ENCODE measurements at places on chromosomes 7 and 10. TPM values are rescaled to one million over a fixed set of nuclear protein-coding genes. Genes with fewer than 3 reads are reported as not detected.

The NAPEPLD gene
- 12.1 TPM for total RNA-seq

The TFPI2 gene
- total RNA-seq: 1.8 TPM

The HTR5A gene
- not detected for total RNA-seq

The INPP5F gene
- total RNA-seq: 14.6 TPM

The C10orf90 gene
- 3.9 TPM for total RNA-seq

The STX1A gene
- 9.5 TPM for total RNA-seq

The BMPER gene
- total RNA-seq: 6.9 TPM

The GBX1 gene
- not detected for total RNA-seq

The SCIN gene
- 1.3 TPM for total RNA-seq

The IFIT5 gene
- total RNA-seq: 19.7 TPM

The PDE1C gene
- total RNA-seq: 30.1 TPM

The CALML5 gene
- not detected for total RNA-seq

The ATG9B gene
- 0.44 TPM for total RNA-seq

The AKR1C4 gene
- not detected for total RNA-seq

The PIP gene
- 1,201 TPM for total RNA-seq

The GDF2 gene
- total RNA-seq: not detected

The ERVW-1 gene
- total RNA-seq: not detected

The ZNF316 gene
- total RNA-seq: 21.3 TPM

The OR6V1 gene
- total RNA-seq: not detected

The PRLHR gene
- total RNA-seq: not detected

The MRLN gene
- total RNA-seq: not detected

The FAM131B gene
- total RNA-seq: 0.48 TPM

The PTPRZ1 gene
- total RNA-seq: 36.9 TPM

The ADGRA1 gene
- not detected for total RNA-seq

The GDF10 gene
- 12.3 TPM for total RNA-seq

The BTBD16 gene
- total RNA-seq: not detected

The CELF2 gene
- total RNA-seq: 178 TPM

The TAS2R41 gene
- total RNA-seq: 1.3 TPM

Measured in breast epithelium (tissue), 4 donors.